Liver (tissue), 10 donors: ENCODE measurements at places on chromosomes 1 and 21. TPM values are rescaled to one million over a fixed set of nuclear protein-coding genes. Genes with fewer than 3 reads are reported as not detected.

Gene SH2D1B
- total RNA-seq: 0.84 TPM

Gene EFNA1
- 58.6 TPM for total RNA-seq

Gene FUCA1
- 33.8 TPM for total RNA-seq

GRCh38 chr1:39294531-39294930 lies 90.0 kb downstream of the MACF1 start:
- no peak for DNase-seq
- peaks cover 8% of the 10 kb centered on the region for H3K36me3 ChIP-seq
- no peak overlapping the region for H3K27ac ChIP-seq
- no peak overlapping the region for H3K4me3 ChIP-seq

DNA sequence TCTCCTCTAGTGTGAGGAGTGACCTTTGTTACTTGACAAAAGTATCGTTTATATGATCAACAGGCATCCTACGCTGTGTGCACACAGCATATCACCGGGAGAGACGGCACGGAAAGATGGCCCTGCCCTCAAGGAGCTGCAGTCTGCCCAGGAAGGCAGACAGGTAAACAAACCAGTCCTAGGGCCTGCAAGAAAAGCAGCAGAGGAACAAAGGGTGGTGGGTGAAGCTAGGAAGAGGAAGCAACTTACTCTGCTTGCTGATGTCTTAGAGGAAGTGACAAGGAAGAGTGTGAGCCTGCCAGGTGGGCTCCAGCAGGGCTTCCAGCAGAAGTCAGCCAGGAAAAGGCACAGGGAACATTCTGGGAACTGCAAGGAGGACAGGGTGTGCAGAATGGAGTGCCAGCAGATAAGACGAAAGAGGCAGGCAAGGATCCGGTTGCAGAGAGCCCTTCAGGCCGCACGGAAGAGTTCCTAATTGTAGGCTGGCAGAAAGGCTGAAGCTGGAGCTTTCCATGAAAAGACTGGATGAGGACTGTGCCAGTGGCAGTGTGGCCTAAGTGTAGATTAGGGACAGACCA lies 106.7 kb downstream of the SLC45A1 start:
- DNase-seq: no peak
- H3K4me3 ChIP-seq: no peak overlapping the region
- peaks cover 31% of the 10 kb centered on the region for H3K4me1 ChIP-seq
- H3K36me3 ChIP-seq: no peaks in the 10 kb centered on the region
- no peaks in the 10 kb centered on the region for H3K27me3 ChIP-seq
- H3K27ac ChIP-seq: peak overlapping the region; percentile 91

- H3K4me3 ChIP-seq: peak overlapping the region; percentile 76
- DNase-seq: no peak
- H3K27ac ChIP-seq: peak overlapping the region; percentile 69
- H3K4me1 ChIP-seq: peaks cover 16% of the 10 kb centered on the region
- no peaks in the 10 kb centered on the region for H3K27me3 ChIP-seq
Observed at GRCh38 chr1:68231627-68232288, 565 bp downstream of the WLS start.

GRCh38 chr21:26776310-26777021 lies 68.7 kb downstream of the ADAMTS1 start:
- no peaks in the 10 kb centered on the region for H3K36me3 ChIP-seq
- H3K4me1 ChIP-seq: no peaks in the 10 kb centered on the region
- no peaks in the 10 kb centered on the region for H3K27me3 ChIP-seq
- DNase-seq: no peak
- no peak overlapping the region for H3K4me3 ChIP-seq

DNA sequence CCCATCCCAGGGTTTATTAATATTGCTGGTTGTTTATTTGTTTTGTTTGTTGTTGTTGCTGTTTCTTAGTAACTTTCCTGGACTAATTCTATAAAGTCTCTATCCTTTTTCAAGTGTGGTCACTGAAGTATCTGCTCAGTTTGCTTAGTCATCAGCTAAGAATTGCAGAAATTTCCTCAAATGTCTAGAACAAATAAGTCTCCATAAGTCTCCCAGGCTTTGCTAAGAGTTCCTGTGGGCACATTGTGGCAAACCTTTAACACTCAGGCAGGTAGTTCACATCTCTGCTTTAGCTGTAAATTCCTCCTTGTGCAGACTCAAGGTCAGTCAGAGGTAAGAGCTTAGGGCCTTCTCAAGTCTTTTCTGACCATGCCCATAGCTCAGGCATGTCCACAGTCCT lies 38.9 kb upstream of the C1orf185 start:
- no peak overlapping the region for H3K27ac ChIP-seq
- no peaks in the 10 kb centered on the region for H3K36me3 ChIP-seq
- no peak for DNase-seq
- H3K27me3 ChIP-seq: no peaks in the 10 kb centered on the region
- no peak overlapping the region for H3K4me3 ChIP-seq
- H3K4me1 ChIP-seq: no peaks in the 10 kb centered on the region

DNA sequence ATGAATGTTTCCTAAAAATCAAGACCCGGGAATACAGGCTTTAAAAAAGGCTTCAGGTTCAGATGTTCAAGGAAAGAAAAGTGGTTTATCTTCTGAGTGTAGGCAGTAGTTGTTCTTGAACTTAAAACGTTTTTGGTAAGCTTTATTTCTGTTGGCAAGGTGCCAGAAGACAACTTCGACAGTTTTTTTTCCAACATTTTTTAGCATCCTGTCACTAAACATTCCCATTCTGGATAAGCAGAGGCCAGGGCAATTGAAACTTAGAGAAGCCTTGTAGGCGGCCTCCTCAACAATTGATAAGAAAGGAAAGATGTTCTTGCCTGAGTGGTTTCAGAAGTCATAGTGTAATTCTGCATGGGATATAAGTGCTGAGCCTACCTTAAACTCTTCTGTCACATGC lies 66.7 kb downstream of the PATJ start:
- no peak for DNase-seq
- H3K4me3 ChIP-seq: no peak overlapping the region
- no peaks in the 10 kb centered on the region for H3K4me1 ChIP-seq
- peaks cover 10% of the 10 kb centered on the region for H3K36me3 ChIP-seq
- H3K27me3 ChIP-seq: no peaks in the 10 kb centered on the region

- no peak for DNase-seq
- no peaks in the 10 kb centered on the region for H3K36me3 ChIP-seq
- no peaks in the 10 kb centered on the region for H3K27me3 ChIP-seq
Observed at GRCh38 chr21:44989537-44989886, 49.7 kb downstream of the SLX9 start.

DNA sequence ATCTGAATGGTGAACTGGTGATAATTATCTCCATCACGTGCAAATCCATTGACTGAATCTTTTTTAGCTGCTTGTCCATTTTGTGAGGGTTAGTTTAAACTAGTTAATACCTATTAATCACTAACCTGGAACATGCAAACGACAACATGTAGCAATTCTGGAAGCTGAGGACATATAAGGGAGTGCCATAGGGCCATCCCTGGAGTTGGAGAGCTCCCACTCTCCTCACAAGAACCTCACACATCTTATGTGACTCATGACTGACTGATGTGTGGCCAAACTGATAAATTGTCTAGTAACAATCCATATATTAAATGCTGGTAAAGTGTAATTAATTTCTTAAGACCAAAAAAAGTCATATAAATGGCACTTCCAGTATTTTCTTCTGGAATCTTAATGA lies 62.9 kb upstream of the HOOK1 start:
- no peaks in the 10 kb centered on the region for H3K36me3 ChIP-seq
- H3K4me3 ChIP-seq: no peak overlapping the region
- H3K27me3 ChIP-seq: no peaks in the 10 kb centered on the region
- no peak overlapping the region for H3K27ac ChIP-seq

DNA sequence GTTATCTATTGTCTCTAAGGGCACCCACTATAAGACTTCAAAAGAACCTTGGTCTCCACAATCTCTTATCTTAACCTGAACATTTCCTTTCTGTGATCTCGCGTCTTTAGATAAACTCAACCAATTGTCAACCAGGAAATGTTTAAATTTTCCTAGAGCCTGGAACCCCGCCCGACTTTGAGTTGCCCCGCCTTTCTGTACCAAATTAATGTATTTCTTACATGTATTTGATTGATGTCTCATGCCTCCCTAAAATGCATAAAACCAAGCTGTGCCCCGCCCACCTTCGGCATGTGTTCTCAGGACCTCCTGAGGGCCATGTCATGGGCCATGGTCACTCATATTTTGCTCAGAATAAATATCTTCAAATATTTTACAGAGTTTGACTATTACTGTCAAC lies 5.9 kb upstream of the CXADR start:
- no peaks in the 10 kb centered on the region for H3K27me3 ChIP-seq
- peaks cover 3% of the 10 kb centered on the region for H3K4me1 ChIP-seq
- H3K27ac ChIP-seq: no peak overlapping the region
- DNase-seq: no peak

GRCh38 chr1:231613419-231614349 lies 12.9 kb upstream of the DISC1 start:
- H3K27me3 ChIP-seq: no peaks in the 10 kb centered on the region
- H3K27ac ChIP-seq: no peak overlapping the region
- H3K4me3 ChIP-seq: no peak overlapping the region
- no peak for DNase-seq
- H3K4me1 ChIP-seq: no peaks in the 10 kb centered on the region

- no peak overlapping the region for H3K4me3 ChIP-seq
- H3K36me3 ChIP-seq: no peaks in the 10 kb centered on the region
- no peaks in the 10 kb centered on the region for H3K4me1 ChIP-seq
- H3K27me3 ChIP-seq: no peaks in the 10 kb centered on the region
- DNase-seq: no peak
Observed at GRCh38 chr1:57024855-57025254, 59.0 kb upstream of the C8B start.

GRCh38 chr1:24414775-24415333 lies 748 bp upstream of the NIPAL3 start:
- H3K27ac ChIP-seq: no peak overlapping the region
- no peaks in the 10 kb centered on the region for H3K36me3 ChIP-seq
- H3K4me1 ChIP-seq: peaks cover 23% of the 10 kb centered on the region
- H3K27me3 ChIP-seq: no peaks in the 10 kb centered on the region
- no peak for DNase-seq

- no peak overlapping the region for H3K27ac ChIP-seq
- no peaks in the 10 kb centered on the region for H3K27me3 ChIP-seq
- no peak for DNase-seq
- H3K4me3 ChIP-seq: no peak overlapping the region
Observed at GRCh38 chr1:160309185-160309557, 24.2 kb upstream of the PEX19 start.

DNA sequence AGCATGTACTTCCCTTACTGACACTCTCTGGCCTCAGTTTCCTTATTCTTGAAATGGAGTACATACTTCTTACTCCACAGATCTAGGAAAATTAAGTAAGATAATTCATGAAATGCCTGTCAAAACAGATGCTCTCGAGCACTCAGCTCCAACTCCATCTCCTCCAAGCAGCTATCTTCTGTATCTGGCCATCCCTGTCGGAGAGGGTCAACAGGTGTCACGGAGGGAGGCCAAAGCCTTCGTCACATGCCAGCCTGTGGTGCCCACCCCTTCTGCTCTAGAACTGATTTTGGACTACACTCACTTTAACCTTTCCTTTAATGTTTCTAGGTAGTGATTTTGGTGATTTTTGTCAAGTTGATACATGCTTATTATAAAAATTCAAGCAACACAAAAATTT lies 18.8 kb upstream of the PKP1 start:
- H3K4me3 ChIP-seq: no peak overlapping the region
- H3K27me3 ChIP-seq: peaks cover 3% of the 10 kb centered on the region
- no peak for DNase-seq

- H3K4me1 ChIP-seq: no peaks in the 10 kb centered on the region
- H3K4me3 ChIP-seq: no peak within 1 kb of the TSS
- no peaks in the 10 kb centered on the region for H3K27me3 ChIP-seq
Observed at GRCh38 chr1:152159144-152159543, at the start of gene RPTN. Gene RPTN, minus strand, starts transcription at chr1:152159228. Its CDS starts 1,339 bp downstream, at chr1:152157889.

GRCh38 chr1:222798116-222798515 lies 16.7 kb upstream of the DISP1 start:
- H3K4me1 ChIP-seq: peaks cover 2% of the 10 kb centered on the region
- no peak for DNase-seq
- H3K27me3 ChIP-seq: no peaks in the 10 kb centered on the region

DNA sequence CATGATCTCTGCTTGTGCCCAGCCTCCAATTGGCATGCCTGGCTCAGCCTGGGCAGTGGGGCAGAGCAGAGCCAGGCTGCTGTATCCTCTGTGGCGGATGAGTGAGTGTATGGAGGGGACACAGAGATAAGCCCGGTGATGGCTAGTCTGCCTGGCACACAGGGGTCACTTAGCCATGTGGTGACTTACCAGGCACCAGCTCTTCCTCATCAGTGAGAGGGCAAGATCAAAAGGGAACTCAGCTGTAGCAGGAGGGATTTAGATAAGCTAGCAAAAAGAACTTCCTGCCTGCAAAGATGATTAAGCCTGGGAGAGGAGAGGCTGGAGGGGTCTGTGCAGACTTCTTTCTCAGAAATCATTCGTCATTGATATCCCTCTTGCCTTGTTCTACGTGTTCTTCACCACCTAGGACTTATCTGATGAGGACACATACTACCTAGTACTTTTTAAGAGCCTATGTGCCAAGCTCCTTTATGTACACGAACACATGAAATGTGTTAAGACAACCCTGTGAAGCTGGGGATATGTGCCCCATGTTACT lies 7.9 kb downstream of the KIF21B start:
- H3K4me1 ChIP-seq: peaks cover 7% of the 10 kb centered on the region
- no peak overlapping the region for H3K4me3 ChIP-seq
- H3K27me3 ChIP-seq: no peaks in the 10 kb centered on the region
- DNase-seq: no peak
- no peak overlapping the region for H3K27ac ChIP-seq

GRCh38 chr1:200029035-200029821 lies 1.7 kb downstream of the NR5A2 start:
- peaks cover 5% of the 10 kb centered on the region for H3K4me1 ChIP-seq
- H3K27ac ChIP-seq: peak overlapping the region; percentile 93
- H3K36me3 ChIP-seq: peaks cover 2% of the 10 kb centered on the region
- no peaks in the 10 kb centered on the region for H3K27me3 ChIP-seq
- no peak for DNase-seq
- H3K4me3 ChIP-seq: peak overlapping the region; percentile 97
